ENCODE measurements at places on chromosomes 11 and 22.

GRCh38 chr22:23306438-23306921, 126.2 kb downstream of the BCR start:
- DNase-seq: no peak

DNA sequence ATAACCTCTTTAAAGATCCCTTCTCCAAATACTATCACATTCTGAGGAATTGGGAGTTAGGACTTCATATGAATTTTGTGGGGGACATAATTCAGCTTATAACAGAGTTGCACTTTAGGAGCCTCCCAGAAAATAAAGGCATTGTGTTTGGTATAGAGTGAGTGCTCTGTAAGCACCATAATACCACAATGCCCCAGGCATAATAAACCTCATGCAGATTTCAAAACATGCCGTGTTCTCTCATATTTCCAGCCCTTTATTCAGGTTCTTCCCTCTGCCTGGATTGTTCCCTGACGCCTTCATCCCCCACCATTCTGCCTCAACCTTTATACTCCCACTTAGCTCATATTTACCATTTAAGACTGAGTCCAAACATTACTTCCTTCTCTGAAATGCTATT, 398.8 kb upstream of the FAT3 start:
- DNase-seq: no peak

DNA sequence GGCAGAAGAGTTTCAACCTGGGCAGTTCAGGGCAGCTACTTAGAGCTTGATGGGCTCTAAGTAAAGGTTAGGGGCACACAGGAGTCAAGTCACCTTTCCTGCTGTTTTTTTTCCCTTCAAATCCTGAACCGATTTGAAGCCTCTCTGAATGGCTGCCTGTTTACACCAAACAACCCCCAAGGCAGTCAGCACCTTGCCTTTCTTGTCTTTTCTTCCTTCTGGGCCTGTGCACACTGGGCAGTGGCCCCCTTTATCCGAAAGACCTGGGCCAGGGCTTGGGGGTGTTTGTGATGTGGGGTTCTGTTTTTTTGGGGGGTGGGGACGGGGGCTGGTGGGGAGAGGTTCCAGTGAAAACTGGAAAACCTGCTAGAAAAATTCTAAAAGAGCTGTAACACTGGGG, 4.3 kb downstream of the RSPH14 start:
- DNase-seq: no peak

- DNase-seq: no peak
Observed at GRCh38 chr22:39395936-39396796, 3.4 kb upstream of the TAB1 start.

- DNase-seq: no peak
Observed at GRCh38 chr11:124517314-124517713, 26.1 kb downstream of the OR8B12 start.

DNA sequence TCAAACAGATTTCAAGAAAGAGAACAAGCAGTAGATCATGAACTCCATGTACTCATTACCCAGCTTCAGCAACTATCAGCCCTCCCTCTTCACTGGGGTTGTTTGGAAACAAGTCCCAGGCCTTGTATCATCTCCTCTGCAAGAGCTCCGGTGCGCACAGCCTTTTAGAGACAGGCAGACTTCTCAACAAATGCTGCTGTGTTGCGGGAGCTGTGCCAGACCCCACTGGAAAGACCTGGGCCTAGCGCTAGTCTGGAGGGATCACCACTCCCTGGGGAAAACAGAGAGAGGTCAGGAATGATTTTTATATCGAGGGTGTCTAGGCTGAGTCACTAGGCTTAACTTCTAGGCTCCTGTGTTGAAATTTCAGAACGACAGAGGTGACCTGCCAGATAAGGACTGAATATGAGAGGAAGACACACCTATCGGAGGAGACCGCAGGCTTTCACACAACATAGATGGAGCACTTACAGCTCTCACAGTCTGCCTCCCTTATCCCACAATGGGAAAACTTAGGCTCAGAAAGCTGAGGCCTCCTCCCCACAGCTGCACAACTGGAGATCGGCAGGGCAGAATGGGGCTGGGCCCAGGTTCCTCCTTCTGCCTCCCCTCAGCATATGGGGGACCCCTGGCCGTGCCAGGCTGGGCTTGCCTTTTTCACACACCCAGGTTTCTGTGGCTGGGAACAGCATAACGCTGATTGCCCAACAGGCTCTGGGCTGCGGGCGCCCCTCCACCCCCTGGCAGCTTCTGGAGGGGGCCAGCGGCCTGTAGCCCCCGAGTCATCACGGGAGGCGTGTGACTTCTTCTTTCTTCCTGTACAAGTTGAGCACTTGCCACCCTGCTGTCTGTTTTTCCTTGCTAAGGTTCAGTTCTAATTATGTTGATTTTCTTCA, 86.0 kb downstream of the PKNOX2 start:
- no peak for DNase-seq

GRCh38 chr11:32100495-32100894, 9.6 kb downstream of the RCN1 start:
- DNase-seq: no peak

DNA sequence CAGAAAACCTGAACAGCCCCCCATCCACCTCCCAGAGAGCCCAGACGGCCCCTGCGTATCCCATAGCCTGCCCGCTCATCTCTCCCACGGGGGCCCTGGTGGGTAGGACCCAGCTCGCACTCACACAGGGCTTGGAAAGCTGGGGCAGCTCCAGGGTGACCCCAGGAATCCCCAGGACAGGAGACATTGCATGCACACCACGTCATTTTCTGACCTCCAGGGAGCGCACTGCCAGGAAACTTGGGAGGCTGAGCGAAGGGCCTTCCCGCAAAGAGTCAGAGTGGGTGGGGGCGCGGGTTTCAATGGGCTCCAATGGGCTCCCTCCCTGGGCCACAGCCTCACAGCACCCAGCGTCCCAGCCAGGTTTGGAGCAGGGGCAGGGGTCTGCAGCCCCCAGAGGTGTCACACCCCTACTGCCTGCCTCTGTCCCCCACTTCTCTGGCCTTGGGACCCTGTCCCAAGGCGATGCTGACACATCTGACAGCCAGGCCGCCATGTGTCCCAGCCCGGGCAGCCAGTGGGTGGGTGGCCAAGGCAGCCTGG, 8.2 kb upstream of the SYT8 start:
- peak; percentile 44 for DNase-seq

GRCh38 chr11:104765401-104766095, 132.7 kb downstream of the CASP12 start:
- DNase-seq: no peak

GRCh38 chr22:47848184-47848920, 1085.9 kb downstream of the TBC1D22A start:
- no peak for DNase-seq

- DNase-seq: no peak
Observed at GRCh38 chr11:116538677-116539076, 234.1 kb downstream of the BUD13 start.

DNA sequence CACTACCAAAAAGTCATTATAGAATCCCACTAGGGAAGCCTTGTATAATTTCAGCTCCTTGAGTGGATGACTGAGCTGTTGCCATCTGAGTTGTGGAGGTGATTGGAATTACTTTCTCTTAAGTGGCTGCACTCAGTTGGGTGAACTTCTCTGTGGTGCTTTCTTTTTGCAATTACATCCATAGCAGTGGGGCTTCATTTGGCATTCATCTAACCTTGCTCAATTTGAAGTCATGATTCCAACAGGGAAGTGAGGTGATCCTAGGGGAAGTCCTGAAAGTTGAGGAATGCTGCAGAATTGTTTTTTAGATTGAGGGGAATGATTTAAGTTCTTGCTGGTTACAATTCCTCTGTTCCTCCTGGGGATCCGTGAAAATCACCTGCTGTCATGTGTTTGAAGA, 39.6 kb downstream of the ARHGAP42 start:
- no peak for DNase-seq

DNA sequence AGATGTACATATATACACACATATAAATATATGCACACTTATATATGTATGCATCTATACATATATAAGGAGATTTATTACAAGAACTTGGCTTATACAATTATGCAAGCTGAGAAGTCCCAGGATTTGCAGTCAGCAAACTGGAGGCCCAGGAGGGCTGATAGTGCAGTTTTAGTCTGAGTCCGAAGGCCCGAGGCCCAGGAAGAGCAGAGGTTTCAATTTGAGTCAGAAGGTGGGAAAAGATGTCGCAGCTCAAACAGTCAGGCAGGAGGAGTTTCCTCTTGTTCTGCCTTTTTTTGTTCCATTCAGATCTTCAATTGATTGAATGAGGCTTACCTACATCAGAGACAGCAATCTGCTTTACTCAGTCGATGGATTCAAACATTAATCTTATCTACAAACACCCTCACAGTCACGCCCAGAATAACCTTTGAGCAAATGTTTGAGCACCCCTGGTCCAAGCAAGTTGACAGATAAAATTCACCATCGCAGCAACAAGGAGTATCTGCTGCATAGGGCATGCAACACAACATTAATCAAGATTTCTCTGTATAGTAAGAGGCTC, 4.0 kb upstream of the SGSM1 start:
- no peak for DNase-seq

GRCh38 chr11:73359341-73359740, 16.9 kb upstream of the RELT start:
- DNase-seq: no peak

DNA sequence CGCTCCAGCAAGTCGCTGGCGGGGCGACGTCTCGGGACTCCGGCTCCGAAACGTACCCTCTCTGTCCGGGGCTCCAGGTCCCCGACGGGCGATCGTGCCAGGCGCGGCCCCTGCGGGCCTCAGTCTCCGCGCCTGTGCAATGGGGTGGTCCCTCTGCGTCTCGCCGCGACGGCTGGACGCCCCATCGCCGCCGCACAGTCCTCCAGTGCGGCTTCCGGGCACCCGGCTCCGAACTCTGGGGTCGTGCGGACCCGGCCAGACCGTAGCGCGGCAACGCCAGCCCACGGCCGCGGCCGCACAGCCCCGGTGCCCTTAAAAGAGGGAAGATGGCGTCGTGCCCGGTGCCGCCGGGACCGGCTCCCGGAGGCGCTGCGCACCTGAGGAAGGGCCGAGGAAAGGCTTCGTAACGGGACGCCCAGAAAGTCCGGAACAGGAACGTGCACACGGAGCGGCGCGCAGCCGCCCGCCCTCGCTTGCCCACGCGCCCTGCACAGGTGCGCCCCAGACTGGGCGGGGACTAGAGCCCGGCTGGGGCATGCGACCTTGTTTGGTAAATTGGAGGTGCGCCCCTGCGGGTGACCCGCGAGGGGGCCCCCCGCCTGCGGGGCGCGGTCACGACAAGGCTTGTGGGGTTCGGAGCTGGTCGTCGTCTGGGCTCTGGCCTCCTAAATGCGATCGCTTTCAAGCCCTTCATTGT, 525 bp downstream of the BIK start:
- no peak for DNase-seq

GRCh38 chr11:133895551-133895950, 50.2 kb upstream of the SPATA19 start:
- no peak for DNase-seq

- no peak for DNase-seq
Observed at GRCh38 chr11:105109855-105110687, 29.5 kb downstream of the CARD18 start.

DNA sequence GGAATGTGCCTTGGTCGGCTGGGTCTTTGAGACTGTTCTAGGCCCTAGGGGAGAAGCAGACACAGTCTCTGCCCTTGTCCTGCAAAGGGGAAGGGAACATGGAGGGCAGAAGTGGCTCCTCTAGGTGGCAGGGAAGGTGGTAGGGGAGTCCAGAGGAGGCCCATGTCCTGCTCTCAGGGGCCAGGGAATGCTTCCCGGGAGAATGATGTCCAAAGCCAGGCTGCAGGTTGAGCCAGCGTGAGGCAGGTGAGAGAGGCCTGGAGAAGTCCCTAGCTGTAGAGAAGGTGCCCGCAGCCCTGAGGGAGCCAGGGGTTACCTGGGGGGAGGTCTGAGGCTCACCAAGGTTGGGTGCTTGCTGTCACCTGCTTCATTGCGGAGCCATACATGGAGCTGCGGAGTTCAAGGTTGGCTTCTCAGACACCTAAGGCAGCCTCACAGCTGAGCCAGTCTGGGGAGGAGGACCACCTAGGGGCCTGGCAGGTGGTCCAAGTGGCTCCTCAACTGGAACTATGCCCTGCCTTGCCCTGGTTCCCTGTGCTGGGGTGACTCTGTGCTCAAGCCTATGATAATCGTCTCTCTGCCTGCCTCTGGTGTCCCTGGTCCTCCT, 46.1 kb downstream of the SMIM38 start:
- no peak for DNase-seq

DNA sequence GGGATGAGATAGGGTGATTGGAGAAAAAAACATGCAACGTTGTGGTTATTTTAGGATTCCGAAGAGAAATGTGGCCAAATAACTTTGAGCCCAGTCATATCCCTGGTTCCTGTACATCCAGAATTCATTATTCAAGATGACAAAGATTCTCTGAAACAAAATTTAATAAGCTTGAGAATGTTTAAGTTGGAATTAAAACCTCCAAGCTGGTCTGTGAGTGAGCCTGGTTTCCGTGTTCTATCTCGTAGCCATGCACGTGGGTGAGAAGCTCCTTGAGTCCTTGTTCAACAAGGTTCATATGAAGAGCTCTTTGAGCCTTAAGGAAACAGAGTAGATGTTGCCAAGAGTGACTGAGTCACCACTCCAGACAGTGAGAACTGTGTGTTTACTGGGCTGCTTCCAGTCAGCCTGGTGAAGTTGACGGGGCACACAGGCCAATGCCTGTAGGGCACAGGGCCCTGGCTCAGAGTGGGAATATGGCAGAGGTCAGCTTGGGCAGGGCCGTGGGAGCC, 206.5 kb downstream of the NAV2 start:
- peak; percentile 82 for DNase-seq

DNA sequence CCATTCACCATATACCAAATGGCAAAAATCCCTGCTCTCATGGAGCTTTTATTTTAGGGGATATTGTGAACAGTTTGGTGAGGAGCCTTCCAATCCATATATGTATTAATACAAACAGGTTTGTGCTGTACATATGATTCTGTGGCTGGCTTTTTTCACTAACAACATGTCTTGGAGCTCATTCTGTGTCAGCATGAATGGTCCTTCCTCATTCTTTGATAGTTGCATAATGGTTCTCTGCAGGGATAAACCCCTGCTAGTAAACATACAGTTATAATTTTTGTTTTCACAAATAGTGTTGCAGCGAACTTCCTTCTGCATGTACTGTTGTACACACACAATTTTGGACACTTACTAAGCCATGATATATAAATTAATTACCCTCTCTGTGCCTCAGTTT, 8.3 kb downstream of the PRR5L start:
- no peak for DNase-seq

GRCh38 chr22:36156515-36157419, 3.8 kb downstream of the APOL3 start:
- DNase-seq: no peak

- DNase-seq: no peak
Observed at GRCh38 chr11:93573184-93573583, 30.0 kb upstream of the SMCO4 start.

- no peak for DNase-seq
Observed at GRCh38 chr11:111514216-111515031, at the start of gene HOATZ. HOATZ (plus strand) TSS chr11:111514778; CDS start chr11:111514785, 7 bp downstream.

GRCh38 chr11:62792202-62792575, 383 bp upstream of the TMEM223 start:
- DNase-seq: no peak

- no peak for DNase-seq
Observed at GRCh38 chr11:59172345-59173079, 580 bp downstream of the DTX4 start.

GRCh38 chr11:4019891-4020290, 74.7 kb upstream of the RRM1 start:
- DNase-seq: no peak
